ENCODE measurements at places on chromosomes 13 and 19.

GRCh38 chr13:99590519-99591011 is 89.3 kb downstream of the TM9SF2 start:
- DNase-seq = no peak

DNA sequence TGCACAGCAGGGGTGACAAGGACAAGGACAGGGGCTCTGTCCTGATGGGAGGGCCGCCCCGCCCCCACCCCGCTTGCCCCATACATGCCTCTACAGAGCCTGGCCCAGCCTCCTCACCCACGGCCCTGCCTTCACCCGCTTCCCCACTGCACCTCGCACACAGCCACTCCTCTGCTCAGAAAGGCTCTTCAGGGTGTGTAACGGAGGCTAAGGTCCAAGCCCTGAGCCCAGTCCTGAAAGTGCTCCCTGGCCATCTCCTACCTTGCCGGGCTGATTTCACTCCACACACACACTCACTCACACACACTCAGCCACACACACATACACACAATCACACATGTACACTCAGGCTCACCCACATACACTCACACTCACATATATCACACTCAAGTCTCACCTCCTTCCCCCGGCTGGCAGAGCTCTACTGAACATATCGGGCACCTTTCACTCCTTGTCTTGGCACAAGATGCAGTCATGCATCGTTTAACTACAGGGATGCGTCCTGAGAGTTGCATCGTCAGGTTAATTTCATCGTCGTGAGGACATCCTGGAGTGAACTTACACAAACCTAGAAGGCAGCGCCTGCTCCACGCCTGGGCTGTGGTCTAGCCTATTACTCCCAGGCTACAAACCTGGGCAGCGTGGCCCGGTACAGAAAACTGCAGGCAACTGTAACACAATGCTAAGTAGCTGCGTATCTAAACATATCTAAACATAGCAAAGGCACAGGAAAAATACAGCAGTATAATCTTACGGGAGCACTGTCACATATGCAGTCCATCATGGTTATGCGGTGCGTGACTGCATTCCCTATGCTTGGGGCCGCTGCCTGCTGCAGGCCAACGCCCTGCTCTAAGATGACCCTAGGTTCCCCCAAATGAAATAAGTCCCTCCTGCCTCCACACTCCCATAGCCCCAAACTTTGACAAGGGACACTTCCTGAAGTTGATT is 13.1 kb downstream of the EPS15L1 start:
- DNase-seq = no peak

DNA sequence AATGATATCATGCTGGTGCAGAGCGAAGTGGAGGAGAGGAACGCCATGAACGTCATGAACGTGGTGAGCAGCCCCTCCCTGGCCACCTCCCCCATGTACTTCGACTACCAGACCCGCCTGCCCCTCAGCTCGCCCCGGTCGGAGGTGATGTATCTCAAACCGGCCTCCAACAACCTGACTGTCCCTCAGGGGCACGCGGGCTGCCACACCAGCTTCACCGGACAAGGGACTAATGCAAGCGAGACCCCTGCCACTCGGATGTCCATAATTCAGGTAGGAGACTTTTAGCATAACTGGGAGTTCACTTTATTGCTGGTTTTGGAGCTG is 3.3 kb downstream of the PCDH17 start:
- DNase-seq = no peak

DNA sequence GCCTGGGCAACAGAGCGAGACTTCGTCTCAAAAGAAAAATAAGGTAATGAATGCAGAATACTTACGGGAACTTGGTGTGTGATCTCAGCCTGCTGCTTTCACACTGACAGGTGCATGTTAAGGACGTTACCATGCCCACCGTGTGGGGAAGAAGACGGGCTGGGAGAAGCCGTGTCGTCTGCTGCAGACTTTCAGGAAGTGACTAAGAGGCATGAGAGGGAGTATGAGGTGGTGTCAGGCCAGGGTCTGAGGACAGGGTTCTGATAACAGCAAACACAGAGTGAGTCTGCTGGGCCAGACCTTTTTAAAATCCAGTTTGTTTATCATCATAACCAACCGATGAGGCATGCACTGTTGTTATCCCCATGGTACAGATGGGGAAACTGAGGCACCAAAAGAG is 13.6 kb upstream of the GALP start:
- no peak for DNase-seq

DNA sequence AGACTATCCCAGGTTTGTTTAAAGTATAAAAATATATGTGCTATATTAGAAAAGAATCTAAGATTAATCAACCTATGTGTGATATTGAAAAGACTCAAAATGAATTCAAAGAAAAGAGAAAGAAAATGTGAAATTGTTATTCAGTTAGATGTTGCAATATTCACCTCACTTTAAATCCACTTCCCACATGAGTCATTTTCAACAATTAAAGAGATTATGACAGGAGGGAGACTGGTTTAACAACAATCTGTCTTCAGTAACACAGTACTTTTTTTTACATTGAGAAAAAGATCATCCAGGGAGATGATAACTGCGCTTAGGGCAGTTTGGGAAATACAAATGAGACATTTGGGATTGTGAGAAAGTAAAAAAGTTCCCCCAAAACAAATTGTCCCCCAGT is 1246.2 kb downstream of the SLITRK1 start:
- no peak for DNase-seq

DNA sequence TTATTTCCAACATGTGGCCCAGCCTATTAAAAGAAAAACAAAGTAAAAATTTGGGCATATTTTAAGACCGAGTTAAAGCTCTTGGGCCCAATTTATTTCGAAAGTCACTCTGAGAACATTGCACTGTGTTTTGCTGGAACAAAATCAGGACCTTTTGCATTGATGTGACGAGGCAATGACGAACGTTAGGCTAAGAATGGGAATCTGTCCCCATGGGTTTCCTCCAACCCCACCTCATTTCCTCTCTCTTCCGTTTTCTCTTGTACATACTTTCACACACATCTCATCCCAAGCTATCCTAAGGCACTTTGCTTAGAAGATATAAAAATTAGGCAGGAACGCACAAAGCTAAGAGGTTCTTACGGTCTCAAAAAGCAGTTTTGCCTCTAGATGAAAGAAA is 22.1 kb downstream of the EDNRB start:
- DNase-seq = no peak

DNA sequence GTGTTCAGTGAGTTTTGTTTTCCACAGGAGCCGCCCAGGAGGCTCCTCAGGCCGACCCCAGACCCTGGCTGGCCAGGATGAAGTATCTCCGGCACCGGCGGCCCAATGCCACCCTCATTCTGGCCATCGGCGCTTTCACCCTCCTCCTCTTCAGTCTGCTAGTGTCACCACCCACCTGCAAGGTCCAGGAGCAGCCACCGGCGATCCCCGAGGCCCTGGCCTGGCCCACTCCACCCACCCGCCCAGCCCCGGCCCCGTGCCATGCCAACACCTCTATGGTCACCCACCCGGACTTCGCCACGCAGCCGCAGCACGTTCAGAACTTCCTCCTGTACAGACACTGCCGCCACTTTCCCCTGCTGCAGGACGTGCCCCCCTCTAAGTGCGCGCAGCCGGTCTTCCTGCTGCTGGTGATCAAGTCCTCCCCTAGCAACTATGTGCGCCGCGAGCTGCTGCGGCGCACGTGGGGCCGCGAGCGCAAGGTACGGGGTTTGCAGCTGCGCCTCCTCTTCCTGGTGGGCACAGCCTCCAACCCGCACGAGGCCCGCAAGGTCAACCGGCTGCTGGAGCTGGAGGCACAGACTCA is 12.9 kb downstream of the B3GNT3 start:
- no peak for DNase-seq

DNA sequence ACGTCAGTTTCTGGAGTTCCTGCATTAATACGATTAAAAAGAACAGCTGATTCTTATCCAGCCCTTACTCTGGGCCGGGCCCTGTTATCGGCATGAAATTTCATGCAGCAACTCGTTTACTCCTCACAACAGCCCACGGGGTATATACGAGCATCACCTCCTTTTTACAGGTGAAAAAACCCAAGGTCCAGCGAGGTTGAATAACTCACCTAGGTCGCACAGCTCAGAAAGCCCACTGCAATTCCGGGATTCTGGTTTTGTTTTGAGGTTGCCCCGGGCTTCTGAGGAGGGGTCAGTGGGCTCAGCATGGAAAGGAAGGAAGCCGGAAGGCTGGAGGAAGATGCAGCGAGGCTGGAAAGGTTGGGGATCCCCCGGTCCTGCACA is 577 bp upstream of the ACP7 start:
- no peak for DNase-seq

- no peak for DNase-seq
Measured at GRCh38 chr19:869245-870177, 10.0 kb downstream of the CFD start.

DNA sequence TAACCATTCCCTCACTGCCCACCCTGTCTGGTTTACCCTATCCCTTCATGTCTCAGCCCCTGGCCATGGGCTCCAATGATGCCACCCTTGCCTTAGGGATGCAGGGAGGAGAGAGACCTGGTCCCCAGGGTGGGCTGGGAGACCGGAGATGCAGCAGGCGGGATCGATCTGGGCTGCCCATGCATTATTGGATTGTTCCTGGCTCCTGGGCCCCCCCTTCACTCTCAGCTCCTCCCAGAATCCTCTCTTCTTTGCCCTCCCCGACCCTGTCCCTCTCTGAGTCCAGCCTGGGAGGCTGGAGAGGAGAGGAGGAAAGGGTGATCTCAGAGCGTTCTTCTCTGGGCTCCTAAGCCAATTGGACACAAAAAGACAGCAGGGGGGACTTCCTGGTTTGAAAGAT is 5.8 kb downstream of the KASH5 start:
- DNase-seq = no peak

GRCh38 chr13:86870444-86870843 is 800.7 kb upstream of the SLITRK5 start:
- DNase-seq = no peak

DNA sequence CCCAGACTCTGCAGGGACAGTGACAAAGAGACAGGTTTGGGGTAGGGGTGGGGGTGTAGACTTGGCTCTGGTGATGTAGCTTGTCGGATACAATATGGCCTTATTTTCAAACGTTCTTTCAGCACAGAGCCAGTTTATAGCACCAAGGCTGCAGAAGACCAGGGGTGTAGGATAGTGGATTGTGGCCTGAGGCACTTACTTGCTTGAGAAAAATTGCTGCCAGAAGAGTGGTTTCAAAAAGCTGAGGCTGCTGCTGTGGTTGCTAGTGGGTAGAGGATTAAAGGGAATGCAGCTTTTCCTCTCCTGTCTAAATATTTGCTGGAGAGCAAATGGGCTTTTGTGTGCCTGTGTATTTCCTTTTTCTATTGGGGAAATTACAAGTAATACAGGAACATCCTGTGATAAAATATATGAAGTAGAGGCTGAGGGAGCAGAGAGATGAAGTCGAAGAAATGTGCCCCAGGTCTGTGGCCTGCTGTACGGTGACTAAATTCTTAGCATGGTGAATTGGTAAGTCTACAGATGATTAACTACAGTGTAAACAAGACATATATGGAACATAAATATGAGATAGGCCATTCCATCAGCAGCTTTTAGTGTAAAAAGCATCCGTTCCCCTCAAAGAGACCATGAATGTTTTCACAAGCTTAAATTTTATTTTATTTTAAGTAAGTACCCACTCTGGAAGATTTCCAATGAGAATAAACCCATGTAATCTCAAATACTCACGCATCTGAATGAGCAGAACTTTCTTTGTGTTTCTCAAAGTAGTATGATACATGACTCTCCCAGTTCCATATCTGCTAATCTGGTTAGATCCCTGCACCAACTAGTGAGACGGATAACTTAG is 112.9 kb downstream of the LRCH1 start:
- DNase-seq = no peak

DNA sequence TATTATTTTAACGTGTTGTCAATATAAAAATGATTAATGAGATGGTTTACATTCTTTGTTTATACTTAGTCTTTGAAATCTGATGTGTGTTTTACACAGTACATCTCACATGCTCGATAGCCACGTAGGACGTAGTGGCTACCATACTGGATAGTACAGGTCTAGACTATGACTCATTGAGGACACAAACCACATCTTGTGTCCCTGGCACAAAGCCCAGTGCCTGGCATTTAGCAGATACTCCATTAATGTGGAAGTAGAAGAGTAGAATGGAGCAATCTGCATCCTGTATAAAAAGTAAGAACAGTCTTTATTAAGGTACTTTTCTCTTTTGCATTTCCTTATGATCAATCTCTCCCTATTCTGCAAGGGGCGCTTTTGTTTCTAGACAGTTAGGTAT is 49.0 kb upstream of the FRY start:
- no peak for DNase-seq

DNA sequence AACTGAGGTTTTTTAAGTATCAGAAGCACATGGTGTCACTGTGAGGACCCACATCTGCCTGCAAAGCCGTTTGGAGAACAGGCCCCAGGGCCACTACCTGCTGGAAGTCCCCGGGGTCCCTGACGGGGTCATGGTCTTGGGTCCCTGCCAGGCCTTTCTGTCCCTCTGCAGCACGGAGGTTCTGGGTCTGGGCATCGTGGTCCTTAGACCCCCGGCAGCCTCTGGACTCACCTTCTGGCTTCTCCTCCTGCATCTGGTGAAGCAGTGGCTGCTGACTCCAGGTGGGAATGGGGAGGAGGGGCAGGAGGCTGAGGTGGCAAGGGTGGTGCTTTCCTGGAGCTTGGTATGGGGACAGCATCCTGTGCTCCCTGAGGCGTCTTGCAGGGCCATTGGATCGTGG is 198.6 kb downstream of the TEX29 start:
- DNase-seq = no peak

- no peak for DNase-seq
Measured at GRCh38 chr13:46961719-46962118, 64.9 kb upstream of the HTR2A start.

- DNase-seq = no peak
Measured at GRCh38 chr19:33676999-33677665, 55.4 kb downstream of the CHST8 start.

DNA sequence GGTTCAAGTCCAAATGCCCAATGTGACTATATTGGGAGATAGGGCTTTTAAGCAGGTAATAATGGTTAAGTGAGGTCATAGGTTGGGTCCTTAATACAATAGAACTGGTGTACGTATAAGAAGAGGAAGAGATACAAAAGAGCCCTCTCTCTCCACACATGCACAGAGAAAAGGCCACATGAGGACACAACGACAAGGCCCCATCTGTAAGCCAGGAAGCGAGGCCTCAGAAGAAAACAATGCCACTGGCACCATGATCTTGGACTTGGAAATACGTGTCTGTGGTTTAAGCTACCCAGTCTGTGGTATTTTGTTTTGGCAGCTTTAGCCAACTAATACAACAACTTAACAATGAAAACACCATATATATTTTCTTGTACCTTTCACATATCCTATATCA is 23.4 kb upstream of the RFC3 start:
- no peak for DNase-seq

GRCh38 chr13:28607187-28607955 is 51.6 kb upstream of the POMP start:
- no peak for DNase-seq

DNA sequence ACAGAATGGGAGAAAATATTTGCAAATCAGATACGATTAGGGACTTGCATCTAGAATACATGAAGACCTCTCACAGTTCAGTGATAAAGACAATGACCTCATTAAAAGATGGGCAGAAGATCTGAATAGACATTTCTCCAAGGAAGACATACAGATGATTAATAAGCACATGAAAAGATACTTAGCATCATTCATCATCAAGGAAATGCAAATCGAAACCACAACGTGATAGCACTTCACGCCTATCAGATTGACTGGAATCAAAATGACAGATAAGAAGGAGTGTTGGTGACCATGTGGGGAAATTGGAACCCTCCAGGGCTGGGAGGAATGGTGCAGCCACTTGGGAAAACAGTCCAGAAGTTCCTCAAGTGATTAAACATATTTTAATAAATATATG is 25.8 kb downstream of the CFAP97D2 start:
- DNase-seq = no peak

- DNase-seq = peak; percentile 97
Measured at GRCh38 chr19:1074544-1075283, 7.7 kb downstream of the ARHGAP45 start.

- no peak for DNase-seq
Measured at GRCh38 chr13:42396501-42396900, 124.5 kb downstream of the AKAP11 start.

All from T-helper 1 cell (primary cell).